CD4-positive, alpha-beta memory T cell (primary cell): ENCODE measurements at places on chromosomes 3 and 15.

- no peak for DNase-seq
Observed at GRCh38 chr3:132283440-132283839, 33.8 kb upstream of the ACP3 start.

DNA sequence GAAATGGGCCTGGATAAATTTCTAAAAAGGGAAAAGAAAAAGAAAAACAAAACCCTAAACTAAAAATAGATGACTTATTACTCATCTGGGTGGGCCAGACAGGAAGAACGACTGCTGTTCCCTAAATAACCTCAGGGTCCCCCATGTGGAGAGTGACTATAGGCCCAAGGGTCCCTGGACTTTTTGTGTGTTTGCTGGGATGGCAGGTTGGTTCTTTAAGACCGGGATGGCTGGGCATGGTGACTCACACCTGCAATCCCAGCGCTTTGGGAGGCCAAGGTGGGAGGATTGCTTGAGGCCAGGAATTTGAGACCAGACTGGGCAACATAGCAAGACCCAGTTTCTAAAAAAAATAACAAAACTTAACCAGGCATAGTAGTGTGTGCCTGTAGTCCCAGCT lies 43.8 kb upstream of the TRA2B start:
- DNase-seq: no peak

DNA sequence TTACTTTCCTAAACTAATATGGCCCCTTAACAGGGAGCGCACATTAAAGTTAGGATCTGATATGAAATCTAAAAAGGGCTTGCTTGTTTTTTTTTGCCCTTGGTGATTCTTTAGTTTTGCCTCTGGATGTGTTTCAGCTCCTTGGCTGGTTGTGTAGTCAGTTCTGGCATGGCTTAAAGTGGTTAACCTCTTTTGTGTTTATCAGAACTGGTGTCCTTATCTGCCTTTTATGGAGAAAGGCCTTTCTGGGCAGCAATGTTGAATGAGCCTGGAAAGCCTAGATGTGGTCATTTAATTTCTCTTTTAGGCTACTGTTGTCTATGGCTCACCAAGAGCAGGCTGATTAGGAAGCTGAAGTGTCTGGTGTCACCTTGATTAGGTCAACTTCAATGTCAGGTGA lies 254.5 kb upstream of the ROPN1 start:
- no peak for DNase-seq

DNA sequence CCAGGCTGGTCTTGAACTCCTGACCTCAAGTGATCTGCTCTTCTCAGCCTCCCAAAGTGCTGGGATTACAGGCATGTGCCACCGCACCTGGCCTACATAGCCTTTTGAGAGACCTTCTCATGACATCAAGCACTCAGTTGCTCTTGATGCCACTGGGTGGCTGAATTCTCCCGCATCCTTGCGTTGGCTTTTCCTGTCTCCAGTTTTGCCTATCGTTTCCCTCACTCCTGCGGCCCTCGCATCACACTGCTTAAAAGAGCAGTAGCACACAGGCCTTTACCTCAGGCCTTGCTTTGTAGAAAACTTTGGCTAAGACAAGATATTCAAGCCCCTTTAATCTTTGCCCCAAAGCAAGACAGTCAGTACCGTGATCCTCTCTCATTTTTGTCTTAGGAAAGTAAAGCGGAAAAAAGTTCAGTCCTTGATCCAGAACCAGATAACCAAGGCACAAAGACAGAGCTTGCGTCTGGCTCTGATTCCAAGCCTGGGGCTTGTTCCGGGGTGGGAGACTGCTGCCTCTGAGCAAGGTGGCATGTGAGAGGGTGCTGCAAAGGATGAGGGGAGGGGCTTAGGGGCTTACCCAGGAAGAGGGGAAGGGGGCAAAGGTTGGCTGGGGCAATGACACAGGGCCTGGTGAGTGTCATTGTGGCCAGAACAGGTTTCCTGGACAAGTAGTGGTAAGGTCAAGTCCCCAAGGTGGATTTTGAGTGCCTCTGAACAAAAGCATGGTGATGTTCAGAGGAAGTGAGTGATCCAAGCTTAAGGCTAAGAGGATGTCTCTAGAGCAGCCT lies 175.0 kb upstream of the TLE3 start:
- DNase-seq: no peak

- DNase-seq: no peak
Observed at GRCh38 chr3:53965291-53965690, 73.6 kb upstream of the SELENOK start.

DNA sequence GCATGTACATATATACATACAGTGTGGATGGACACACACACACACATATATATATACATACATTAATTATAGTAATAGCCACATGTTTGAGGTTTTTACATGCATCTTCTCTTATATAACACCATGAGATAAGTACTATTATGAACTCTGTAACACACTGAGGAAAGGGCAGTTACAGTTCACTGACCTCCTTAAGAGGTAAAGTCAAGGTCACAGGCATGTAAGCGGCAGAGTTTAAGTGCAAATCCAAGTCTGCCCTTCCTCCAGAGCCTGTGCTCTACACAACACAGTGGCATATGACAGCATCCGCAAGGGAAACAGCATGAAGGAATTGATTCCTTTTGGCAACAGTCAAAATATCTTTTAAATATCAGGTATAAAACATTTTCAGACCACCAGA lies 26.4 kb downstream of the FHIT start:
- no peak for DNase-seq

- DNase-seq: no peak
Observed at GRCh38 chr3:108393128-108393900, 97.0 kb downstream of the HHLA2 start.

GRCh38 chr3:196144383-196145105 lies 62.7 kb upstream of the TFRC start:
- DNase-seq: no peak

GRCh38 chr3:45885979-45886705 lies at the start of gene CCR9:
TSS of gene CCR9 (plus strand) at chr3:45886543. CDS start at chr3:45894934, 8,391 bp downstream.
- no peak for DNase-seq

DNA sequence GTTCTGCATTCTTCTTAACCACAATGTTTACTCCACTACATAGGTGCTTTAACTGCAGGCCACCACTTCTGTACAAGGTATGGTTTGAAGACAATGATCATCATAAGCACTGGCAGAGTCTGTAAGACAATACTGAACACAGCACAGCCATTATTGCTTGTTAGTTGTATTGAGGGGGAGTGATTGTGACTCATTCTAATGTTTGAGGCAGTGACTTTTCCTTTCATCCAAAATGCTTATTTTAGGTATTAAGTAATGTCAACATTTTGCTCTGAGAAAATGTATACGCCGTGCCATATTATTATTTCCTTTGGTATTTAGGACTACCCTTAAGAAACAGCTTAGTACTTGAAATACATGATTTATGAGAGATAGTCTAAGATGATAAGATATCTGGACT lies 618.2 kb upstream of the ZNF717 start:
- no peak for DNase-seq

DNA sequence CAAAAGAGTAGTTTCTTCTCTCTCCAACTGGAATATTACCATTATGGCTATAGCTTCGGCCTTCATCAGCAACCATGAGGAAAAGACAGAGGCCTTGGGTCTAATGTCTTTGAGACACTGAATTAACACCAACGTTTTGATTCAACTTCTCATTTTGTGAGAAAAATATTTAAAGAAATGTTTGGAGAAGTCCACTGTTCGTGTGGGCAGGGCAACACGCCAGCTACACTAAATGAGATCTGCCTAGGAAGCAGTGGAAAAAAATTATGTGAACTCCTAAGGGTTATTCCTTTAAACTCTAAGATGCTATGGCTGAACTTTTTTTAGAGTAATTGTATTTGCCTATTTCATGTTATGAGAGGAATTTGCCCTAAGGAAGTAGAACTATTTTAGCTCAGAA lies 41.8 kb downstream of the NCEH1 start:
- no peak for DNase-seq

DNA sequence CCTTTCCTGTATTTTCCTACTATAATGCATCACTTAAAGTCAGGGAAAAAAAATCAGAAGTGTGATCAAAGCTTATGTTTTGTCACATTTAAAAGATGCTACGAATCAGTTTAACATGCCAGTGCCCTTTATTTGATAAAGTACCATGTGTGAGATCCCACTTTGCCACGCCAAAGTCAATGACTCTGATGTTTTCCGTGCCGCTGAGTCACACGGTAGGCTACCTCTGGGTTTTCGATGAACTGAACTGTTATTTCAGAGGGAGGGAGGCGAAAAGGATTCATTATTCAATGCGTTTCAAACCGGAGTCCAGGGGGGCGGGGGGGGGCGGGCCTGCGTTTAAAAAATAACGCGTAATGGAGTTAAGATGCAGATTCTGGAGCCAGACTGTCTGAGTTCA lies 203.0 kb downstream of the ABHD5 start:
- DNase-seq: no peak

DNA sequence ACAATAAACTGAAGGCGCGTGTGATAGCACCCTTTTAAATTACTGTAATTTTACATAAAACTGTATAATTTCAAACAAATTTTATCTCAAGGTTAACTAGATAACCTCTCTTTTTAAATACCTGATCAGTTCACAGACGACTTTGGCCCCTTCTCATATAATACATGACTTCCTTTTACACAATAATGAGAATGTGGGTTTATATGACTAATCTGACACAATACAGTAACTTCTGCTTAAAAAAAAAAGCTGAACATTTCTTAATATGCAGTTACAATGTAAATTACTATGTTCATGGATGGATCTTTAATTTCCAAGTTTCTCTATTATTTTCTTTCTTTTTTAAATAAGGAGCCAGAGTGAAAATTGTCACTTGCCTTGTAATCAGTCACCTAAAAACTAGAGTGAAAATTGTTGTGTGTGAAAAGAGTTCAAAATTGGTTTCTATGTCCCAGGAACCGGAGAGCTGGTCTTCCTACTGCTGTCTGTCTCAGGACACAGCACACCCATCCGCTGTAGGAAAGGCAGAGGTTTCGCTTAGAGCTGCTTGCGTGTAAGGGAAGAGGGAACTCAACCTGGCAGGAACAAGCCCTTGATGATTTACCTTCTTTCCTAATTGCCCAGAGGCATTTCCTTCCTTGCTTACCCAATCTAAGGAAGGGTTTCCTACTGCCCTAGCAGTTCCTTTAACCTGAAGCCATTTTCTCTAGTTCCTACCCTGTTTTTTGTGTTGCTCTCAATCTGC lies 33.3 kb downstream of the PLD1 start:
- DNase-seq: no peak

DNA sequence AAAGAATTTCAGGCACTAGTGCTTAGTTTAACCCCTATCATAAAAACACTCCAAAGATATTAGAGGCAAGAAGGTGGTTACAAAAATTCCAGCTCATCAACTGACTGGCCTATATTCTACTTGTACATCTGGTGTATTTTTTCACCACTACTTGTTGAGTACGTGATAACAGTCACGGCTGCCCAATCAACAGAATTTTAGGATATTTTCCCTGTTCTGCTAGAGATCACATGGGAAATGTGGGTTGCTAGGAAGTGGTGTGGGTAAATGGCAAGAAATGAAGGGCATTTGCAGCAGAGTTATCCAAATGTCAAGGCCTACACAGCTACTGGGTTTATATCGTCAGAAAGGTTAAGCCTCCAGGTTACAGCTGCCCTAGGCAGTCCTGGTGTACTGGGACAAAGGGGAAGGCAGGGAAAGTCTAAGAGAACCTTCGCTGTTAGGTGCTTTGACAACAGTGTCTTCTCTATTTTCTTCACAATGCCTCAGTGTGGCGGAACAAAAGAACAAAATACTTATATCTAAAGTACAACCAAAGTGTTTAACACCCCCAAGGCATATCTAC lies 81.9 kb downstream of the FMN1 start:
- DNase-seq: no peak

DNA sequence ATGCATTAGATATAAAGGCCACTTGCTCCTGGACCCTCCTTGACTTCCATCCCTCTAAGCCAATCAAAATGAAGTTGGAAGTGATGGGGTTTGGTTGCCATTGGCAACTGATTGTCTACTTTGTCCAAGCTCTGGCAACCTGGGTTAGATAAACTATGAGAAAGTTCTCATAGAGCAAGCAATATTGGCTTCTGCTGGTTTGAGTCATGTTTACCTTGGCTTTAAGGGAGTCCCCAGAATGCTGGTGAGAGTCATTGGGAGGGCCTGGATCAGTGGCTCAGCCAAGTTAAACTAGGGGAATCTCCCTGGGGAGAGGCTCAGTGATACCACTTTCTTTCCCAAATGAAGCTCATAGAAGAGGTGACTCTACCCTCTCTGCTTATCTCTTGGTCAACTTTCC lies 176.3 kb upstream of the ROPN1 start:
- no peak for DNase-seq

DNA sequence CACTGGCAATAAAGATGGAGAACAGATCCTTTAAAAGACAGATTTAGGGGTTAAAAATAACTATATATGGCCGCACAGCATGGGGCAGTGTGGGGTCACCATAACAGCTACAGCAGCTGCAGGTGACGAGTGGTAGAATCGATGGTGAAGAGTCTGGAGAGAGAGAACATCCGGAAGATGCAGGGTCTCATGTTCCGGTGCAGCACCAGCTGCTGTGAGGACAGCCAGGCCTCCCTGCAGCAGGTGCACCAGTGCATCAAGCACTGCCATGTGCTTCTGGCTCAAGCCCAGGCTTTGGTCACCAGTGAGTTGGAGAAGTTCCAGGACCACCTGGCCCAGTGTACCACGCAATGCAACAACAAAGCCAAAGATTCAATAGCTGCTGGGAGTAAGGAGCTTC lies 93.7 kb upstream of the IMPG2 start:
- DNase-seq: no peak

DNA sequence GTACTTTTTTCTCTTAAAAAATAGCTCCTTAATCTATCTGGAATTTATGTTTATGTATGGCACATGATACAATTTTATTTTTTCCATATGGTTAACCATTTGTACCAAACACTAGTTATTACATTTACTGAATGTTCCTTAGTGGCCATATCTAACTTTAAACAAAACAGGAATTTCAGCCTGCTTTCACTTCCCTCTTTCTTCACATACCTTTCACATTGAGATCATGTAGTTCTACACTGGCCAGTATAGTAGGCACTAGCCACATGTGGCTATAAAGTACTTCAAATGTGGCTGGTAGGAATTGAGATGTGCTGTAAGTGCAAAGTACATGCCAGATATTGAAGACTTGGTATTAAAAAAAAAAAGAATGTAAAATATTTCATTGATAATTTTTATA lies 4.7 kb upstream of the RYK start:
- DNase-seq: no peak

DNA sequence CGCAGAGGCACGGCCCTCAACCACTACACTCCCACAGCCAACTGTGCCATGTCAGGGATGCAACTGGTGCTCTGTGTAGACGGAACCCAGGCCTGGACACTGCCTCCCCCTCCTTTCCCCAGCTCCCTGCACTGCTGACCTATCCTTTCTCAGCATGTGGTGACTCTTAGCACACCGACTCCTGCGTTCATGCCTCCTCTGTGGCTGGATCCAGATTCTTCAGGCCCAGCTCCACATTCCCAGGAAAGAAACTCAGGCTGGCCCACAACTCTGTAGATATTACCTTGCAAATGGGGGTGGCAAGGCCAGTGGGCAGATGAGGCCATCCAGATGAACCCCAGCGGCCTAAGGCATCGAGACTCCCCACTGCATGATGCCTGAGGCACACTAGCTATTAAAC lies 272.7 kb downstream of the OCA2 start:
- DNase-seq: no peak

DNA sequence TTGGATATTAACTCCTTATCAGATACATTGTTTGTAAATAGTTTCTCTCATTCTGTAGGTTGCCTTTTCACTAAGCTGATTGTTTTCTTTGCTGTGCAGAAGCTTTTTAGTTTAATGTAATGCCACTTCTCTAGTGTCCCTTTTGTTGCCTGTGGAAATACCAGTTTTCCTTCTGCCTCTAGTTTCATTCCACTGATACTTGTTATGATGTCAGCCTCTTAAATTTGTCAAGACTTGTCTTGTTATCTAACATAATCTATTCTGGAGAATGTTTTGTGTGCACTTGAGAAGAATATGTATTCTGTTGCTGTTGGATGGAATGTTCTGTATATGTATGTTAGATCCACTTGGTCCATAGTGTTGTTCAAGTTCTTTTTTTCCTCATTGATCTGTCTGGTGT lies 18.0 kb upstream of the CEP152 start:
- DNase-seq: no peak
